ENCODE measurements at places on chromosomes 4 and X.

- DNase-seq, result no peak
Measured at GRCh38 chrX:38649674-38650647, 88.6 kb downstream of the TSPAN7 start.

- DNase-seq, result no peak
Measured at GRCh38 chr4:54657185-54657550, 589 bp upstream of the KIT start.

DNA sequence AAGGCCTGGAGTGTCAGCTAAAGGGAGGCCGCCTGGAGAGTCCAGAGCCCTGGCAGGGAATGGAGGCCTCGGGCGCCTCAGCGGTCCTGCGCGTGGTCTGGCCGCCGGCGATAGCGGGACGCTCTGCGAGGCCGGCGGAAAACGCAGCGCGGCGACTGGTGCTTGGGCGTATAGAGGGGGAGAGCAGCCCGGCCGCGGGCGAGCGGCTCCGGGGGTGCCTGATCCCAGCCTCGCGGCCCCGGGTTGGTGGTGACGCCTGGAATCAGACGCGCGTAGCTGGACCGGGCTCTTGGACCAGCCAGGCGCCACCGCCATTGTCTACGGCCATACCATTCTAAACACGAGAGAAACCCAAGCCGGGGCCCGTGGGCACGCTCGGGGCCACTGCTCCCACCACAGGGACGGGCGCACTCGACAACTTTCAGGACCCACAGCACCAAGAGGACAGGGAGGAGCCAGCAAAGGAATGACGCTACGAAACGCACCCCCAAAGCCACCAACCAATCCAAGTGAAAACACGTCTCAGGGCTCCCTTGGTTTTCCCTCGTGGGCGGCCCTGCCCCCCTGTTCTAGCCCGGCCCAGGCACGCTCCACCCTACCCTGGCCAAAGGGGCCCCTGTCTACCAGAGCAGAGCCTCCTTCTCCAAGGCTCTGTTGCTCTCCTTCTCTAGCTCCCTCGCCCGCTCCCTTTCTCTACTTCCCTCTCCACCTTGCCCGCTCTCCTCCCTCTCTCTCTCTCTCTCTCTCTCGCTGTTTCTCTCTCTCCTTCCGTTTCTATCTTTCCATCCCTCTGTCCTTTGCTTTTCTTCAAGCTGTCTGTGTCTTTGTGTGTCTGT is 7.8 kb downstream of the FRG2 start:
- no peak for DNase-seq

- DNase-seq, result no peak
Measured at GRCh38 chr4:64799751-64800150, 390.5 kb upstream of the TECRL start.

- no peak for DNase-seq
Measured at GRCh38 chr4:149294601-149295000, 521.0 kb downstream of the IQCM start.

DNA sequence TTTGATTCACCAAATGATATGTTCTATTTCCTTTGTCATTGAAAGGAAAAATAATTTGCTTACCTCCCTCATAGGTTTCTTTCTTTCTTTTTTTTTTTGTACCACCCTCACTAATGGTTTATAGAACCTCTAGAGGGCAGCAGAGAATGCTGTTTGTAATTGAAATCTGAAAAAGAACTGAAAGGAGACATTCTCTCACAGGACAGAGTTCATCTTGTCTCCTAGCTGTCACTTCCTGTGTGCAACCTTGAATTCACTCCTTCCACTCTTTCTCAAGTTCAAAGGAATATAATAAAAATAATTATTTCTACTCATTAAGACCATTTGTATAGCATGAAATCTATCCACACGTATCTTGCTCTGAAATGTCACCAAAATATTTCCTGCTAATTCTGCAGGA is 51.0 kb downstream of the GUCY1B1 start:
- DNase-seq, result no peak

GRCh38 chrX:17033225-17033624 is 86.8 kb downstream of the REPS2 start:
- no peak for DNase-seq

GRCh38 chr4:144575181-144575580 is 70.8 kb upstream of the HHIP start:
- DNase-seq, result no peak

DNA sequence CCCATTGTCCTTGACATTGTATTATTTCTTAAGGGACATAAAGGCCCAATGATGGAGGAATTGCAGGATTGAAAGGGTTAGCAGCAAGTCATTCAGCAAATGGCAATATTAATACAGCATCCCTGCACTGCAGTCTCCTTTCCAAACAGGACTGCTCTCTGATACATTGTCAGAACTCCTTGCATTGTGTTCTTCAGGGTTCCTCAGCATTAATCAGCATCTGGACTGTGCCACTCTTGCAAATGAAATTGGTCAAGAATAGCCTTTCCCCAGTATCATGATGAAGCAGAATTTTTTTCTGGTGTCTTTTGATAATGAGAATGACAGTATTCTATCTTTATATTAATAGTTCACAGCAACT is 272.6 kb upstream of the HAND2 start:
- no peak for DNase-seq

DNA sequence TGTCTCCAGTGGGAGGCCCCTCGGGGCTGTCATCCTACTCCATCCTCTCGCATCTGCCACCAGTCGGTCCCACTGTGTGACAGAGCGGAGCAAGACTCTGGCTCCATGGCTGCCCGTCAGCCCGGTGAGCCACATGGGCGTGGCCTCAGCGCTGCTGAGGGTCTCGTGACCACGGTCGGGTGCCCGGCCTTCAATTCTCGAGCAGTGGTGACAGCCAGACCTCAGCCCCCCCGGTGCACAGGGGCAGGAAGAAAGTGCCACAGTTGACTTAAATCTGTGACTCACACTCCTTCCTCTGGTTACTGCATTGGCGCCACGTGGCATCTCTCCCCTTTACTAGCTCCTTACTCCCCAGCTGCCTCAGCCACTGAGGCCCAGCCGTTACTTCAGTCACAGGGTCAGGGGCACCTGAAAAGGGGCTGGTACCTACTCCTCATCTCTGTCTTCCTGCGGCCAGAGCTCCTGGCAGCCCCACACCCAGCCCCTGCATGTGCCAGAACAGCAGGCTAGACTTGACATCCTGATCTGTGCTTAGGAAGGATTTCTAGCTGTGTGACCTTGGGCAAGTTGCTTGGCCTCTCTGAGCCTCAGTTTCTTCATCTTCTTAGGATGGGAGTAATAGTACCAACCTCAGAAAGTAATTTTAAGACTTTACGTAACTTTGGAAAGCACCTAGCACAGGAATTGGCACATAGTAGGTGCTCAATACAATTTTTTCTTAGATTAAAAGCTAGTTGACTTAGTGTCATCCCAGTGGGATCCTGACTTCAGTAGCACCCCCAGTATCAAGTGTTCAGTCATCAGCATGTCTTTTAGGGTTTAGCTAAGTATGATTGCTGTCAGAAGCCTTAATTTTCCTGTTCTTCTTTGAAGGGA is 66.1 kb downstream of the TNIP2 start:
- no peak for DNase-seq

DNA sequence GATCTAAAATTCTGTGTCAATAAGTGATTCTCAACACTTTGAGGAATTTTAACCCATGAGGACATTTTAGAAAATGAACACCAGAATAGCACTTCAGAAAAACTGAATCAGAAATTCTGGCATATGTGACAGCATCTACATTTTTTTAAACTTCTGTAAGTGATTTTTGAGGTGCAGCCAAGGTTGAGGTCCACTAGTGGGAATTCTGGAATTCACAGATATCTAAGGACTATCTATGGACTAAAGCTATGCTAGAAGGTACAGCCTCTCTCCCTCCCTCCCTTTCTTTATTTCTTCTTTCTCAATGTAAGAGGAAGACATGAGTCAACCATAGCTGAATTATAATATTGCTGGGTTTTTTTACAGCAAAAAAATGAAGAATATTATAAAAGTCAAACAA is 508.2 kb upstream of the ATOH1 start:
- no peak for DNase-seq

GRCh38 chrX:20011608-20012007 is 20.7 kb upstream of the BCLAF3 start:
- no peak for DNase-seq

DNA sequence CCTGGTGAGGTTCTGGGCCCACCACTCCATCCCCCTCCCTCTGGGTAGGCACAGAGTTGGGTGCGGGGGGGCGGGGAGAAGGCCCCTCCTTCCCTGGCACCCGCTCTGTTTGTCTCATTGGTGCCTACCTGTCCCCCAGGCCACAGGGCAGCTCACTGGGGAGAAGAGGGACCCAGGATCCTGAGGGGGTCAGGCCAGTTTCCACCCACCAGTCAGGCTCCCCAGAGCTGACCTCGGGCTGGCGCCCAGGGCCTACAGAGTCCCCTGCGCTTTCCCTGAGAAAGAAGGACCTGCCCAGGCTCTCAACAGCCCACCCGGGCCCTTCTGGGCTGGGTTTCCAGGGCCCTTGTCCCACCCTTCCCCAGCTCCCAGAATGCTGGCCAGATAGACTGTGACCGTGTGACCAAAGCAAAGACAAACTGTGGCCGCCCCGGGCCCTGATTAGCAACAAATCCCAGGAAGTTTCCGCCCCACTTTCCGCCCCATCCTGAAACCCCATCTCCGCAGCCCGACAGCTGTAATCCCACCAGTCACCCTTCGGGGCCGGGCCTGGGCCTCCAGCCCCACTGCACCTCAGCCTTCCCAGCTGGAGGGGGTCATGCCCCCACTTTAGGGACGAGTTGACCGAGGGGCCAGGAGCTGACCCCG is 33.8 kb upstream of the FGFR3 start:
- DNase-seq, result no peak

DNA sequence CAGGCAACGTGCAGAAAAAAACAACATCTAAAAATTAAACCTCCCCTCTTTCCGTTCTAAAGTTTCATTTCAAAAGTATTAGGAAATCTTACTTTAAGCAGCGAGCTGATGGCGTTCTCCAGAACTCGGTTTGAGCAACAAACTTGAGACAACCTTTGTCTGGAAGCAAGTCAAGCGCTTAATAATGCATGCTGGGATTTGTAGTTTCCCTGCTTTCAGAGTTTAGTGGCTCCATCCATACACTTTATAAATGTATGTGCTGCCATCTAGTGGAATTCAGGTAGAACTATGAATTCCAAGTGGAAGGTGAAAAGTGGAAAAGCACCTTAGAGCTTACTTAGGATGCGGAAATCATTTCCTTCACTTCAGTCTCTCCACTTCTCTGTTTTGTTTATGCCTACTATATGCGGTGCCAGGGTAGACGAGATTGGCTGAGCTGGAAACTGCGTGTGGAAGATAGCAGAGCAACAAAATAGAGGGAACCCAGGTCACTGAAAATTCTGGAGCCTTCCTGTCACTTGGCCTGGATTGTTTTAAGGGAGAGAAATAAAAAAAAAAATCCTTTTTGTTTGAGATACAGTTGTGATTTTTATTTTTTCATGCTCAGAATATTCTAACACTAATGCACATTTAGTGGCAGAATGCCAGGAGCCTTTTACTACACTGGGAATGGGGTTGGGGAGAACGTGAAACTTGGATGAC is at the start of gene BDH2:
Gene BDH2 (minus strand): TSS at position 144 of the 702 bp plus-strand sequence. CDS start 3,580 bp downstream, outside the sequence.
- no peak for DNase-seq

DNA sequence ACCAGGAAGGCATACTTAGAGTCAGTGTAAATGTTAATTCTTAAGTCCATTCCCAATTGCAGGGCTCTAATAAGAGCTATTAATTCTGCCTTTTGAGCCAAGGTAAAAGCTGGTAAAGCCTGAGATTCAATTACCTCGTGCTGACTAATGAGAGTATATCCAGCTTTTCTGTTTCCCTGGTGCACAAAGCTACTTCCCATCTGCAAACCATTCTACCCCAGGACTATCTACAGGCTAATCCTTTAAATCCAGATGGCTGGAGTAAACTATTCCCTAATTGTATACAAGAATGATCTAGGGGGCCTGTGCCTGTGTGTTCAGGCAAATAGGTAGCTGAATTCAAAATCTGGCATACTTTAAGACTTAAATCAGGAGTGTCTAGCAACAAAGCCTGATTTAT is 365.0 kb downstream of the GPM6A start:
- DNase-seq, result no peak

DNA sequence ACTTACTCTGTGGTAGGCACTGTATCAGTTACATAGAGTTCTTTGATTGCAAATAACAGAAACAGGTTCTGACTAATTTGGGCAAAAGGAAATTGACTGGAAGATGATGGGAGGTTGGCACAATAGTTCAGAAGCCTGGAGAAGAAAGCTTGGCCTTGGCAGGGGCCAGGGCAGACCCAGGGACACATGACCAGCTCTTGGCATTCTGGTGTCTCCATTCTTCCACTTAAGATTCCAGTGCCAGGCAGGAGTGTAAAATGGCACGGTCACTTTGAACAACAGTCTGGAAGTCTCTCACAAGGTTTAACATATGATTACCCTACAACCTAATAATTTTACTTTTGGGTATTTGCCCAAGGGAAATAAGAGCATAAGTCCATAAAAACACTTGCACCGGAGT is 175.9 kb downstream of the BCOR start:
- no peak for DNase-seq

DNA sequence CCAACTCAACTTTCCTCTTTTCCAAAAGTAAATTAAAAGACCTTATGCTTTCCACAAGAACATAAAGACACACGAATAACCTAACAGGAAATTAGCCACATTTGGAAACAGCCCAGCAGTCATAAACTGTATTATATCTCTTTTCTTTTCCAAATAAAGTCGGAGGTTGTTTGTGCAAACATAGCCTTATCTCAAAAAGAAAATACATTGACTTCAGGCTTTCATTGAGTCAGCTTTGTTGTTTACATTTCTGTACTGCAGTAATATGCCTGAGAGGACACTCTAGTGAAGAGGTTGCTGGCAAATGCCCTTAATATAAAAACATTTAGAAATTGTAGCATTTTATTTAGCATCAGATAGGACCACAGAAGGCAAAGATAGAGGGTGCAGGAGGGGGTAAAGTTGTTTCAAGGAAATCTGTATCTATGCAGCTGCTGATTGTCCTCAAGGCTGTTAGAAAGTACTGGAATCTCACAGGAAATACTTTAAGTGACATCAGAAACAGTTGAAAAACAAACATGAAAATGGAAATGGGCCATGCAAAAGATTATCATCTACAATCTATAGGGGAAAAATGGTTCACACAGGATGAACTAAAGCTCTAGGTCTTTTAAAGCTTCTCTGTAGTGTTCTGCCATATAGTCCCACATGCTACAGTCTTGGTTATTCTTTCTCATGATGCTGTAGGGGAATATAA is 14.5 kb downstream of the LNX1 start:
- no peak for DNase-seq

DNA sequence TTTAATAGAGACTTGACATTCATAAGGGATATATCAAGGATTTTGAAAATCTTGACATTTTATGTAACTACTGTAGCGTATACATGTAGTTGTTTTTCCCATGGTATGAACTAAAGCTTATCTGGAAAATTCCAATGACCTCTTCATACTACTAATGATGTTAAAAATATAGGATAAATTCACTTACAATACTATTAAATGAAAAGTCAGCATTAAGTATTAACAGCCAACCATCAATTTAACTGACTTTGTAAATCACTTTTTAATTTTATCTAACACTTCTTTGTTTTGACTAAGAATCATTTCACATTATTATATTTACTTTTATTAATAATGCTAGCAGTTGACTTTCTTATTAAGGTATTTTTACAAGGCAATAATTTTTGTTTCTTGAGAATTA is 34.2 kb downstream of the DCK start:
- no peak for DNase-seq

GRCh38 chr4:16070203-16070602 is 13.6 kb downstream of the PROM1 start:
- no peak for DNase-seq
